ENCODE measurements at places on chromosomes 5 and 9. TPM values are rescaled to one million over a fixed set of nuclear protein-coding genes. Genes with fewer than 3 reads are reported as not detected.

DOCK8 gene
- 125 TPM for total RNA-seq

ADAMTS6 gene
- 1.3 TPM for total RNA-seq

PRDM9 gene
- total RNA-seq, result not detected

GABRA1 gene
- total RNA-seq, result not detected

CDC20B gene
- not detected for total RNA-seq

FBP2 gene
- not detected for total RNA-seq

BTNL8 gene
- total RNA-seq, result not detected

GRCh38 chr9:99822109-99822805, 572 bp downstream of the NR4A3 start:
- peak; percentile 77 for DNase-seq

DNA sequence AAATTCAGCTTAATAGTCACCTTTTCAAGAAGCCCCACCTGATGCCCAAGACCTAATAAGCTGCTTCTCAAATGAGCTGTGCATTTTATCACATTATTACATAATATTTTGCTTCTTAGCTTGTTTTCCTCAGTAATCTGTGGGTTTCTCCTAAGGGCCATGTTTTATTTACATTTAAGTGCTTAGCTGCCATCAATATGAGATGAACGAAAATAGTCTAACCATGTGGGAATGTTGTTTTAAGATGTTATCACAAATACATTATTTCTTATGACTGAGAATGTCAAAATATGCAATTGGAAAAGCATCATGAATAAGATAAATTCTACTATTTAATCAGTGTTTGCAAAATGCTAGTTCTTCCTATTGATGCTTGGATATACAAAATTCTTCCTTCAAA, 10.1 kb downstream of the ARRDC3 start:
- no peak for DNase-seq

DNA sequence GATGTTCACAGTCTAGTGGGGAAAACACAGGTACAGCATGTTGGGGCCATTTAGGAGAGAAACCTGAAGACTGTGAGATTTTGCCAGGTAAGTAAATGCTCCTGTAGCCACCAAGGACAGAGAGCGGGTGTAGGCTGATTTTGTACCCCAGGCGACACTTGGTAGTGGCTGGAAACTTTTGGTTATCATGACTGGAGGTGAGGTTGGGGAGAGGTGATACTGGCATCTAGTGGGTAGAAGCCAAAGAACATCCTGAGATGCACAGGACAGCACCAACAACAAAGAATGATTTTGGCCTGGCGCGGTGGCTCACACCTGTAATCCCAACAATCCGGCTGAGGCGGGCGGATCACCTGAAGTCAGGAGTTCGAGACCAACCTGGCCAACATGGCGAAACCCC, 38.8 kb upstream of the PWWP2A start:
- DNase-seq, result no peak

DNA sequence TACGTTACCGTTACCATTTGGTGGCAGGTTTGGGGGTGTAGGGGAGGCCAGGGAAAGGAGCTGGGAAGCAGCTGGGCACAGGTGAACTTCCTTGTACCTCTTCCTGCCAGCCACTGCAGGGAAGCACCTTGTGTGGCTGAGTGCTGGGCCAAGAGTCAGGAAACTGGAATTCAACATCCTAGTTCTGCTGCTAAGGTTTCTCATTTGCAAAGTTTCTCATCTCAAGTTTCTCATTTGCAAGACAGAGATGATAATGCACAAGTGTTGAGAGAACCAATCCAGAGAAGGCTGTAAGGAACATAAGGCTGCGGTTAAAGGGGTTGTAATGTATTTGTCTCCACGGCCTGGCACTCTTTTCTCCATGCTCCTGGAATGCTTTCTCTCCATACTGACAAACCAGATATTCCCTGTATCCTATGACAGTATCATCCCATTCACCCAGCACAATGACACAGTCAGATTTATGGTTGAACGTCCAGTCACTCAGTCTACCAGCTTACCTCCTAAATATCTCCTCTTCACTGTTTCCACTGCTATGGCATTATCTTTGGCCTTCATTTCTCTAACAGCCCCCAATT, 33.6 kb upstream of the LARP1 start:
- DNase-seq, result no peak

DNA sequence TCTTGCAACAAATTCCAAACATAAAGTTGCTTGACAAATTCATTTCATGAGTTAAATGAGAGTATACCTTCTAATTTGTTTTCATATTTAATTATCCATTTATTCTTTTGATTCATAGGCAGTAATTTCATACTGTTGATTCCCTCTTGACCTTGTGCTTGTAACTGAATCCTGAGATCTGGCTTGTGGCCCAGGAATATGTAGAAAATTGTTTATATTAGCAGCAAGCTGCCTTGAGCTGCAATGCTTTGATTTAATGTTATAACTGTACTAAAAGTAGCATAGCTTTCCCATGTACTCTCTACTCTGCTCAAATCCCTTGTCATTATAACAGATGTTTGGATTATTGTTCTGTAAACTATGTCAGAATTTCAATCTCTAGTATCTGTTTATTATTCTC, 780.7 kb downstream of the NR2F1-AS1 start:
- DNase-seq, result no peak

- no peak for DNase-seq
Measured at GRCh38 chr5:160119905-160120266, 636 bp upstream of the PWWP2A start.

- no peak for DNase-seq
Measured at GRCh38 chr5:153504726-153505125, 14.3 kb downstream of the GRIA1 start.

DNA sequence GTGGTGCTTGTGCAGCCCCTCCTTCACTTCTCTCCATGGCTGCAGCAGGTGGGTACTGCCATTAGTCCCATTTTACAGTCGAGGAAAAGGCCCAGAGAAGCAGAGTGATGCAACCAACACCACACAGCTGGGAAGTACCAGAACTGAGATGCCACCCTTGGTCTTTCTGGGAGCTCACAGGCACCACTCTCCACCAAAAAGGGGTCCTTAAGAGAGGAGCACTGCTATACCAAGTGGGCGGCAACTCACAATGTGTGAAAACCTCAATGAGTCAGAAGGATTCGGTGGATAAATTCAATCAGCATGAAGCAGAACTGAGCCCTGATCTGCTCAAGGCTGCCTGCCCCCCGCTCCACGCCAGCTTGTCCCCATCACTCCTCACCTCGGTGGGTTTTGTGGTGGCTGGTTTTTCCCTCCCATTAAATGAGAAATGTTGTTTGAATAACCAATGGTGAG, 213.7 kb downstream of the FSTL4 start:
- DNase-seq, result peak; percentile 76
